ENCODE measurements at places on chromosomes 16 and 17. TPM values are rescaled to one million over a fixed set of nuclear protein-coding genes. Genes with fewer than 3 reads are reported as not detected.

SSTR5 gene
- not detected for total RNA-seq

NPIPB13 gene
- total RNA-seq = 30.8 TPM

CETP gene
- total RNA-seq = 0.27 TPM

SYCE1L gene
- total RNA-seq = 22.0 TPM

BIRC5 gene
- total RNA-seq = 0.30 TPM

HS3ST3A1 gene
- total RNA-seq = not detected

DHRS13 gene
- total RNA-seq = 47.3 TPM
